CD4-positive, alpha-beta T cell treated with Interleukin-15 for 1 hour (primary cell): ENCODE measurements at places on chromosomes 5 and 9.

- DNase-seq = no peak
Measured at GRCh38 chr5:16529306-16529705, 63.7 kb upstream of the ZNF622 start.

DNA sequence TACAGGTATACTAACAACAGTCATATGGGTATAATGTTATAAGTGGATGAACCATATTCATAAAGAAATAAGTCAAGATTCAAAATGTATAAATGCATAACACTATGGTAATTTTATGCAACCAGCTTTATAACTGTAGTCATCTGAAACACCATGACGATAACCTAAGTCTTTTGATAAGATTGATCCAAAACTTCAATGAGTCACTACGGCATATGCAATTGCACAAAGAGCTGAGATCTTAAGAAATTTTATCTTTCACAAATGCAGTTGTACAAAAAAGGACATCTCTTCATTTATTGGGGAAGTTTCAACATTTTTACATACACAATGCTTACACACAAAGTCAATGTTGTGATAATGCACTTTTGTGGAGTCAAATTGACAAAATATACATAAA, 20.3 kb downstream of the FAM81B start:
- no peak for DNase-seq

GRCh38 chr5:161697001-161697400, 11.5 kb downstream of the GABRA6 start:
- no peak for DNase-seq

GRCh38 chr5:149062371-149063016, 368 bp downstream of the SH3TC2 start:
- DNase-seq = no peak

DNA sequence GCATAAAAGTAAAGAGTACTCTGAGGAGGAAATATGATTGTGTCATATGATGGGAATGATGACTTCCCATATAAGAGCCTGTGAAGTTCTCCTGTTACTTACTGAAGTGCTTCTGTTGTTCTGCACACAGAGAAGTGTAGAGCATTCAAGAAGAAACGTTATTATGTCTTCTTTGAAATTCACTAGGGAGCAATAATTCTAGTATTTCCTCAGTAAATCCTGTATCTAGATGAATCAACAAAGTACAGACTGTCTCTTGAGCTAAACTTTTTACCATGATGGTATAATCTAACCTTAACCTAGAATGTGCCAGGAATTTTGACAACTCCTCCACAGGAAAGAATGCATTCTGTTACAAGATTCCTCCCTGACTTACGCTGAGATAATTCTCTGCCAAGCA, 18.9 kb upstream of the GHR start:
- DNase-seq = no peak

GRCh38 chr5:154778534-154778933, 23.4 kb downstream of the LARP1 start:
- DNase-seq = no peak

GRCh38 chr5:107553117-107553555, 117.6 kb downstream of the EFNA5 start:
- no peak for DNase-seq

GRCh38 chr5:36177154-36177553, 25.2 kb downstream of the SKP2 start:
- DNase-seq = no peak

- peak; percentile 77 for DNase-seq
Measured at GRCh38 chr9:33297432-33297831, 7.1 kb downstream of the NFX1 start.

DNA sequence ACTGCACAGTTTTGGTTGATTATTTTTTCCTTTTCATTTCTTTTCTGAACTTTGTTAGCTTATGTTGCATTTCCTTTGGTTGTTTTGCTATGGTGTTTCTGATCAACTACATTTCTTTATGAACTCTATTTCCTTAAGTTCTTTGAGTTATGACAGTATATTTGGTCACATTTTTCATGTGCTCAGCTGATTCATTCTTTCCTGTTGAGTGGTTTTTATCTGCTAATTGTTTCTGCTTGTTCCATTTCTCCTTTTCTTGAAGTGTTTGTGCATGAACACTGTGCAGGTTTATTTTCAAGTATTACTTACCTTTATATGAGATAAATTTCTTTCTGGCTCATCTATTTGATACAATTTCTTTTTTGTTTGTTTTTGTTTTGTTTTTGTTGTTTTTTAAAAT, 50.9 kb upstream of the MACIR start:
- no peak for DNase-seq

- no peak for DNase-seq
Measured at GRCh38 chr5:167565189-167565954, 726.1 kb upstream of the WWC1 start.

- peak; percentile 70 for DNase-seq
Measured at GRCh38 chr9:15357050-15357653, 50.1 kb upstream of the TTC39B start.

- no peak for DNase-seq
Measured at GRCh38 chr5:126097876-126098275, 325.3 kb upstream of the GRAMD2B start.

GRCh38 chr9:99678566-99678965, 143.1 kb upstream of the NR4A3 start:
- DNase-seq = no peak

DNA sequence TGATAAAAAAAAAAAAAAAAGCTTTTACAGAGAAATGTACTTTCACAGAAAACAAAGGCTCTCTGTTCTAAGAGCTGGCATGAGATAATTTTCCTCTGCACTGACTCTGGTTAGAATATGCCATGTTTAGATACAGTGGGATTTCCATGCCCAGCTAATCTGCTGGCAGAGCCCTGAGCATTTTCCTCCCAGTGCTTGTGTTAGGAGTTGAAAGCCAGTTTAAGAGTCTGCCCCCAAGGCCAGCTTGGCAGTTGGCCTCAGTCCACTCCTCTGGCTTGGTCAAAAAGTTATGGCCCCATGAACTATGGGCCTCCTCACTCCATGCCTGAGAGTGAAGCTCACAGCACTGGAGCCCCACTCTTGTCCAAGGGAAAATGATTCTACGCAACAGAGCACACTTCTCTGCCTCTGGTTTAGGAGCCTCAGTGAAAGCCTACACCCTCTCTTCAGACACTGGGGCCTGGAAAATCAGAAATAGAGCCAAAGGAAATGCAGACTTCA, 21.9 kb downstream of the MOCS2 start:
- no peak for DNase-seq

DNA sequence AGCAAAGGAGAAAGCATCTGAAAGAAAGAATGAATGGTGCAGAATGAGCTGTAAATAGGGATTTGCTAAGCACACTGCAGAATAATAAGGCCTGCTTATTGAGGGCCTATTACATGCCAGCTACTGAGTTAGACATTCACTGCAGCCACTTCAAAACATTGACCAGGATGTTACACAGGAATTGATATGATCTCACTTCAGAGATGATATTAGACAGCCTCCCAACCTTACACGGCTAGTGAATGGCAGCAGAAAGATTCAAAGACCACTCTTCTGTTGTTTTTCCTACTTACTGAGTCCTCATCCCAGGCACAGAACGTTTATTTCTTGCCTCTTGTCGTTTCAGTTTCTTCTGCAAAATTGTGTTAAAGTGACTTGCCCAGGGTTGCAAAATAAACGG, 1209.9 kb upstream of the WWC1 start:
- no peak for DNase-seq

DNA sequence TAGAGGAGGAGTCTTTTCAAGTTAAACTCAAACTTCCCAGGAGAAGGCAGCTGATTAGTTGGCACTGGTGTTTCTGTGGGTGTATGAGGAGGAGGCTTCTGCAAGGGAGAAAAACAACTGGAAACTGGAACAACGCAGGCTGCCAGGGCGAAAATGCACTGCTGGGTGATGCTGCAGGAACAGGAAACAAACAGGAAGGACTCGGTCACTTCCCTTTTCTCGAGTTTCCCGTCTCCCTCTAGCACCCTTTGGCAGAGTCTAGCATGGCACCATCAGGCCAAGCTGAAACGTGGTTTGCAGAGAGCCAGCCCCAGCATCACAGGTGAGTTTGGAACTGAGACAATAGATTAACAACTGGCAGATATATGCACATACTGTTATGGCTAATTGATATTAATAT, 77.5 kb upstream of the CAST start:
- no peak for DNase-seq

- DNase-seq = no peak
Measured at GRCh38 chr9:112969730-112970129, 42.3 kb downstream of the ZNF883 start.

DNA sequence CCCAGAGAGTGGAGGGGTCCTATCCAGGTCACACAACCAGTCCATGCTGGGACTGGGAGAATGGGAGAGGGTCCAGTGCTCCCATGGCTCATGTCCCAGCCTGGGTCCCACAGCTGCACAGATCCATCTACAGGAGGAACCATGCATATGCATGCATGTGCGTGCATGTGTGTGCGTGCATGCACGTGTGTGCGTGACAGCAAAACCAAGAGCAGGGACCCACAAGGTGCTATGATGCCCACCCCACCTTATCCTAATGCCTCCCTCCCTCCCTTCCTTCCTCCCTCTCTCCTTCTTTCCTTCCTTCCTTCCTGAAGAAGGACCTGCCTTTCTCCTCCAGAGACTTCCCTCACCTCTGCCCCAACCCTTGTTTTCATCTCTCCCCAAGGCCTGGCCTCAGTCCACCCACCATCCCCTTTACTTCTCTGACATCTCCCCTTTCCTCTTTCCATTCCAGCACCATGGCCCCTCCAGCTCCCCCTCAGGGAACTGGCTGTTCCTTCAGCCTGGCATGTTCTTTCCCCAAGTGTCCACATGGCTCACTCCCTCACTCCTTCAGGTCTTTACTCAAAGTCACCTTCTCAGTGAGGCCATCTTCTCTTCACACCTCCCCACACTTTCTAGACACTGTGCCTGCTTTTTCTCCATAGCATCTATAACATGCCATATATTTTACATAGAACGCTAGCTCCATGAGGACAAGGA, 21.8 kb downstream of the AQP7 start:
- DNase-seq = no peak
